Daoy (cell line): ENCODE measurements at places on chromosomes 11 and 22. TPM values are rescaled to one million over a fixed set of nuclear protein-coding genes. Genes with fewer than 3 reads are reported as not detected.

Gene SLC22A25
- total RNA-seq: not detected in 2 replicates

Gene SLC43A3
- 122 and 135 TPM in 2 replicates for total RNA-seq

Gene OVOL1
- total RNA-seq: not detected in 2 replicates

Gene MAP4K2
- 6.7 and 10.4 TPM in 2 replicates for total RNA-seq

Gene DSCAML1
- not detected in 2 replicates for total RNA-seq

DNA sequence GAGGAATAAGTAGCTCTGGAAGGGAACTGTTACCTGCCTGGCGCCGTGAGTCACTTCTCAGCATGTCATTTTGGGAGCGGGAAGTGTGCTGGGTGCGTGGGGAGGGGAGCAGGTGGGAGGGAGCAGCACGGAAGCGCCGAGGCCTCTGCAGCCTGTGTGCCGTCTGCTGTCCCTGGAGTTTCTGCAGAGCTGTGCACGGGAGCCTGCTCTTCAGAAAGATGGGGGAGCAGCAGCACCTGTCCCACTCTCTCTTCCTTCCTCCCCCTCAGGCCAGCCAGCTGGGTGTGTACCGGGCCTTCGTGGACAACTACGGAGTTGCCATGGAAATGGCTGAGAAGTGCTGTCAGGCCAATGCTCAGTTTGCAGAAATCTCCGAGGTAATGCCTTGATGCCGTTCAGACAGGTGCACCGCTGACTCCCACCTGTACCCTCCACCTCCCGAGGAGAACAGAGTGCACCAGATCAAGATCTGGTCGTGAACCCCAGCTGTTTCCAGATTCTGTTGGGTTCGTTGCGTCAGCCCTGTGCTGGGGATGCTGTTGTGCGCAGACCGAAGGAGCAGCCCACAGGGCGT, 87.9 kb downstream of the BCR start:
- DNase-seq: no peak

- DNase-seq: peak; percentile 70
Observed at GRCh38 chr11:96259134-96259830, 83.7 kb downstream of the MAML2 start.

- DNase-seq: no peak
Observed at GRCh38 chr11:1549338-1550330, 22.4 kb downstream of the DUSP8 start.

GRCh38 chr11:79263001-79263400, 177.8 kb downstream of the TENM4 start:
- DNase-seq: no peak

DNA sequence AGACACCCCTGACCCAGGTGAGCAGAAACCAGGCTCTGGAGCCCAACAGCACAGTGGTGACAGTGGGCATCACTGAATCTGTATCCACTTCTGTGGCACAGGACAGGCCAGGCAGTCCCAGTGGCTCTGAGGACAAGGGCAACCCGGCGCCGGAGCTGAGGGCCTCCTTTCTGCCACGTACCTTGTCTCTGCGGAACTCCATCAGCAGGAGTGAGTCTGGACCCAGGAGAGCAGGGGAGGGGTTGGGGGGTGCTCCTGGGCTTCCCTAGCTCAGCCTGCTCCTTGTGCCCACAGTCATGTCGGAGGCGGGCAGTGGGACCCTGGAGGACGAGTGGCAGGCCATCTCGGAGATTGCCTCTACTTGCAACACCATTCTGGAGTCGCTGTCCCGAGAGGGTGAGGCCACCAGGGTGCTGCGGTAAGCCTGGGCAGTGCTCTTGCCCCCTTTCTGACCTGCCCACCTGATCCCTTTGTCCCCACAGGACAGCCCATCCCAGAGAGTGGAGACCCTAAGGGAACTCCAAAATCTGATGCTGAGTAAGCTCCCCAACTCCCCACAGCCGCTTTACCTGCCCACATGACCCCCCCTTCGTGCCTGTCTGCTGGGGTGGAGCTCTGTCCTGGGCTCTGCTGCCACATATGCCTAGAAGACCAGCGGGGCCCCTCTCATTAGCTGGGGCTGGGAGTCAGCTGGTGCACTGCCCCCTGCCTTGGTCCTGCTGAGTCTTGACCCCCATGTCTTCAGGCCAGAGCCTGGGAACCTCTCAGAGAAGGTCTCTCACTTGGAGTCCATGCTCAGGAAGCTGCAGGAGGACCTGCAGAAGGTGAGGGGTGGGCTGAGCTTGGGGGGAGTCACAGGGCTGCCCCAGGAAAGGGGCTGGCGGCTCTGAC, 12.0 kb downstream of the SIPA1 start:
- no peak for DNase-seq

- peak; percentile 87 for DNase-seq
Observed at GRCh38 chr11:12377824-12378593, 638 bp downstream of the PARVA start.
